A549 treated with DMSO at 1 μM for 4 hours (cell line): ENCODE measurements at places on chromosomes 4 and X. TPM values are rescaled to one million over a fixed set of nuclear protein-coding genes. Genes with fewer than 3 reads are reported as not detected.

ZCCHC13 gene
- total RNA-seq, result not detected in 5 replicates

SLC49A3 gene
- total RNA-seq, result 0.09 to 0.29 TPM (median 0.14 TPM) in 4 of 5 replicates, not detected in the other

VCX gene
- not detected in 5 replicates for total RNA-seq

ANK2 gene
- 0.76 to 1.2 TPM (median 0.94 TPM) in 5 replicates for total RNA-seq

GBA3 gene
- not detected in 5 replicates for total RNA-seq

AR gene
- total RNA-seq, result 3.4 to 4.7 TPM (median 4.1 TPM) in 5 replicates

CENPC gene
- 3.2 to 4.5 TPM (median 4.3 TPM) in 5 replicates for total RNA-seq

NSG1 gene
- 0.46 to 0.86 TPM (median 0.65 TPM) in 5 replicates for total RNA-seq

IL3RA gene
- 0.10 to 0.42 TPM (median 0.21 TPM) in 5 replicates for total RNA-seq

CFP gene
- total RNA-seq, result 0.25 to 0.65 TPM (median 0.53 TPM) in 5 replicates

TMEM271 gene
- not detected in 5 replicates for total RNA-seq

NXF2 gene
- total RNA-seq, result not detected in 5 replicates

BEND2 gene
- 0.03 TPM in 1 of 5 replicates, not detected in the others for total RNA-seq

FGF13 gene
- 0.14 TPM in 2 of 5 replicates, not detected in the others for total RNA-seq

S100G gene
- not detected in 5 replicates for total RNA-seq

MAPK10 gene
- 0.34 to 0.68 TPM (median 0.45 TPM) in 5 replicates for total RNA-seq
